ENCODE measurements at places on chromosomes 11 and 22. TPM values are rescaled to one million over a fixed set of nuclear protein-coding genes. Genes with fewer than 3 reads are reported as not detected.
A peak's percentile ranks its signal among the peaks of the same experiment; 100 is the strongest.

The CCDC157 gene
- 4.8 TPM for polyA plus RNA-seq

GRCh38 chr22:31846161-31847115 is 92.6 kb downstream of the DEPDC5 start:
- DNase-seq = no peak

The CXCR5 gene
- polyA plus RNA-seq = not detected

The GATD1 gene
- polyA plus RNA-seq = 56.3 TPM

The DGCR8 gene
- 49.0 TPM for polyA plus RNA-seq

The DGAT2 gene
- 3.4 TPM for polyA plus RNA-seq

The OR52A1 gene
- polyA plus RNA-seq = not detected

The OR51B5 gene
- 0.17 TPM for polyA plus RNA-seq

DNA sequence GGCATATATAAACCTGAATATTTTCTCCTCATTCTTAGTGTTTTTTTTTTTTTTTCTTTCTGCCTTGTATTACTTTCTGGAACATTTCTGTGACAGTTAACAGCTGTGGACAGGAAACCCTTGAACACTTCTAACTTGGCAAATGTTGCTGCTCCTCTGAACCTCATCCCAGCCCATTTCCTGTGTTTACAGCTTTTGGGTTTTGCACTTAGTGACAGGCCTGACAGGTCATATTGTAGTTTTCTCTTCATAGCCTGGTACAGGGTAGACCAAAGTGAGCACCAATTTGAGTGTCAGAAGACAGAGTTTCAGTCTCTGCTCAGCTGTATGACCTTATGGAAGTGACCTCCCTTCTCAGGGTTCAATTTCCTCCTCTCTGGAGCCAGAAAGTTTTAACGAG is 91.6 kb downstream of the STIM1 start:
- DNase-seq = peak; percentile 38

The MGAT3 gene
- polyA plus RNA-seq = 22.4 TPM

DNA sequence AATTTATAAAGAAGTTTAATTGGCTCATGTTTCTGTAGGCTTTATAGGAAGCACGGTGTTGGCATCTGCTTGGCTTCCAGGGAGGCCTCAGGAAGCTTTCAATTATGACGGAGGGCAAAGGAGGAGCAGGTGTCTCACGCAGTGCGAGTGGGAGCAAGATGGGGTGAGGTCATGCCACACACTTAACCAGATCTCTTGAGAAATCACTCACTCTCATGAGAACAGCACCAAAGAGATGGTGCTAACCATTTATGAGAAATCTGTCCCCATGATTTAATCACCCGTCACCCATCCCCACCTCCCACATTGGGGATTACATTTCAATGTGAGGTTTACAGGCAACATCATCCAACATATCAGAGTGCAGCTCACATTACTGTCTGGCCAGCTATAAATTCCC is 103.5 kb downstream of the ARHGAP8 start:
- no peak for DNase-seq

DNA sequence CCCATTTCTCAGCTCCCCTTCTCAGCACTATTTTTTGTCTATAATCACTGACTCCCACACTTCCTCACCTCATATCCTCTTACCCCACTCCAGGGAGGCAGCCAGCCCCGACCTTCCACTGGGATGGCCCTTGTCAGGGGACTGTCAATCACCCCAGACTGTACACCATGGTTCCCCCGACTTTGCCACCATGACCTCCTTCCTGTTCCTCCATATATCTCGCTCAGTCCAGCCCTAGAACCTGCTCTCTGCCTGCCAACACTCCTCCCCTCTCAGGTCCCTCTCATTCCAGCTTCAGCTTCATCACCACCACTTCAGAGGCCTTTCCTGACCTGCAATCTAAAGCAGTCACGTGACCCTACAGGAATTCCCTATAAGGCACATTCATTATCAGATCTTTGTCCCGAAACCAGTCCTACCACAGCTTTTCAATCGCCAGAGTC is 16.5 kb downstream of the PRPF19 start:
- DNase-seq = no peak

GRCh38 chr11:116691771-116692177 is 81.0 kb downstream of the BUD13 start:
- DNase-seq = no peak

GRCh38 chr11:48006301-48006992 is 26.1 kb downstream of the PTPRJ start:
- DNase-seq = no peak

The MEI1 gene
- polyA plus RNA-seq = 2.9 TPM

The ZC3H12C gene
- polyA plus RNA-seq = 7.9 TPM

GRCh38 chr11:2586793-2587131 is 113.0 kb downstream of the KCNQ1OT1 start:
- DNase-seq = no peak

DNA sequence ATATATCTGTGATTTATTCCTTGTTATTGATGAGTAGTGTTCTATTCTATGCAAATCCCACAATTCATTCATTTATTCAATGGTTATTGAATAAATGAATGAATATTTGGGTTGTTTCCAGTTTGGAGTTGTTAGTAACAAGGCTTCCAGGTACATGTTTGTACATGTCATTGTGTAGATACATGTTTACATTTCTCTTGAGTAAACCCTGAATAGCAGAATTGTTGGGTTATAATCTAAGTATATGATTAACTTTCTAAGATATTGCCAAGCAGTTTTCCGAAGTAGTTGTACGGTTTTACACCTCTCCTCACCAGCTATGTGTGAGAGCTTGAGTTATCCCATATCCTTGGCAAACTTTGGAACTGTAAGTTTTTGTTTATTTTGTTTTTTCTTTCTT is 18.5 kb upstream of the OR8G1 start:
- DNase-seq = no peak

- DNase-seq = no peak
These were observed 444.9 kb upstream of the KIRREL3 start for GRCh38 chr11:127445476-127445875.

The OR51B2 gene
- polyA plus RNA-seq = not detected

DNA sequence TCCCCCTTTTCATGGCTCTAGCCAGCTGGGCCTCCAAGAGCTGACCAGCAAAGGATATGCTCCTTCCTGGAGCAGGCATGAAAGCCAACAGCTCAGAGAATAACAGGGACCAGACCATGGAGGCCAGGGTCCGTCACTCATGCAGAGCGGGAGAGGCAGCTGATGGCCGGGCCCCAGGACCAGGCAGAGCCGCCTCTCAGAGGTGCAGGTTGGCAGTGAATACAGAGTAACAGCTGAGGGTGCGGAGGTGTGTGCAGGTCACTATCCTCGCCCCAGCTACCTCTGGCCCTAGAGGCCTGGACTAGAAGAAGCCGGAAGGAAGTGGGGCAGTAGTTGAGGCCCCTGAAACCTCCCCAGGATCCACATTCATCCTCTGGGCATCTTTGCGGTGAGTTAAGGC is 1377.3 kb downstream of the TBC1D22A start:
- no peak for DNase-seq

DNA sequence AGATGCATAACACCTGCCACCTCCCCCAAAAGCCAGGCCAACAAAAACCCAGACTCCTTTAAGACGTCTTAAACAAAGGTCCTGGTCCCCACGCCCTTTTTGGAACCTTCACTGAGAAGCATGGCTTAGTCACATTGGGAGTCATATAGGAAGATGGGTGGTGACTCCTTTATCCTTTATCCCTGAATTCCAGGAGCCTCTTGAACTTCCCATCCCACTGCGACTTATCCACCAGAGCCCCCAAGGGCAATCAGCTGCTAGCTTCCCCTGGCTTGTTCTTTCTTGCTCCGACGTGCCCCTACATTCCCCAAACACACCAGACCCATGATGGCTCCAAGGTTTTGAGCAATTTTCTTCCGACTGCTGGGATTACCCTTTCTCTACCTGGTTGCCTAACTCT is 567.0 kb upstream of the CADM1 start:
- DNase-seq = no peak

GRCh38 chr11:57325735-57326048 is 940 bp upstream of the TNKS1BP1 start:
- no peak for DNase-seq

- DNase-seq = no peak
These were observed 78.3 kb downstream of the SLC17A6 start for GRCh38 chr11:22416462-22416861.

- DNase-seq = no peak
These were observed 3.8 kb upstream of the CCDC86 start for GRCh38 chr11:60838132-60838531.

- DNase-seq = no peak
These were observed 19.2 kb downstream of the ACO2 start for GRCh38 chr22:41488076-41488475.

DNA sequence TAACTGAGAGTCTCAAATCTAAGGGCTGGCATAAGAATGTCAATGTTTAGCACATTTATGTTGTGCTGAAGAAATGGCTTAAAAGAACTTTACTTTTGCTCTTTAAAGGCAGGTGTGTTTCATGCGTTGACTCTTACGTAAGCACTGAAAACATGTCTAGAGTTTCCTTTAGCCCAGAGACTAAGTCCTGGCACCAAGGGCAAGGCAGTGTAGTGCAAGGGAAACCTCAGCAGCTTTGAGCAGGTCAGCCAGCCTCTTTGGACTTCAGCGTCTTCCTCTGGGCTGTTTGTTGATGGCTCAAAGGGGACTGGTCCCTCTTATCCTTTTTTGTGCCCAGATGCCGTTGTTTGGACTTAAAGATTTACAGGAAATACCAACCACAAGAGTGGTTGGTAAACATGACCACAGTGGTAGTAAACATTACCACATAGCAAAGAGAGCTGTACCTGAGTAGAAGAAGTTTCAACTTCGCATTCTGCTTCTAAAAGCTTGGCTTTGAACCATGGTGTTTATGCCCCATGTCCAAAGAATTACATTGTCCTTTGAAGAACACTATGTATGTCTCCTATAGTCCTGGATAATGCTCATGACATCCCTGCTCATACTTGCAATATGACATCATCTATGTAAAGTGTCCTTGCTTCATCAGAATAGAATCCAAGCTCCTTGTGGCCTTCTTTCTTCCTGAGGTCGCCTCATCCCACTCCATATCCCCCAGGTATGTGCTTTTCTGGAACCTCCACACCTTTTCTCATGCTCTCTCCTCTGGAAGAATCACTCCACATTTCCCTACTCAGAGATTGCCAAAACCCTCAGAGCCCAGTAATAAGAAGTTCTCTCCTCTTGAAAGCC is 23.5 kb downstream of the TENM4 start:
- no peak for DNase-seq

DNA sequence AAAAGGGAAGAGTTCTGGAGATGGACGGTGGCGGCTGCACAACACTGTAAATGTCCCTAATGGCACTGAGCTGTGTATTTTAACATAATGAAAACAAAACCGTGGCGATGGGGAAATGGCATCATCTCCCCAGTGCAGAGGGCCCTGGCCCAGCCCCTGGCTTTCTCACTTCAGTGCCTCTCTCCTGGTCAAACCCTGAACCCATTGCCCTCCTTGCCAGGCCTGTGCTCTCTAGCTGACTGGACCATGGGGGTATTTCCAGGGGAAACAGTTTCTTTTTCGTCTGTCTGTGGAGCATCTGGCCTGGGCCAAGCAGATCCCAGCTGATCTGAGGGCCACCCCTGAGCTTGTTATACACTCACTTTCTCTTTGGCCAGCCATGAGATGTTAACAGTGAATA is 17.4 kb upstream of the NAP1L4 start:
- DNase-seq = no peak

DNA sequence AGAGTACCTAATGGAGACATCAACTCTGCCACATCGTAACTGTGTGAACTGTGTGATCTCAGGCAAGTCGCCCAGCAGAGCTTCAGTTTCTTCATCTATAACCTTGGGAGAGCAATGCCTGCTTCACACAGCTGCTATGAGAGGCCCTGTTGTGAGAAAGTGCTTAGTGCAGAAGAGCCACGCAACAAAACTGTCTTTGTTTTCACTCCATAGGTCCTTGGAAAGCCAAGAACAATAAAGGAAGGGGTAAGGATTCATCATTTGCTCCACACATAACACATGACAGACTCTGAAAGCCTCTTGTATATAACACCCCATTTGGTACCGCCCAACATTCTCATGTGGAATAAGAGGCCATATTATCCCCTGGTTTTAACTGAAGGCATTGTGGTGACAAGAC is 231.9 kb upstream of the ISX start:
- no peak for DNase-seq

DNA sequence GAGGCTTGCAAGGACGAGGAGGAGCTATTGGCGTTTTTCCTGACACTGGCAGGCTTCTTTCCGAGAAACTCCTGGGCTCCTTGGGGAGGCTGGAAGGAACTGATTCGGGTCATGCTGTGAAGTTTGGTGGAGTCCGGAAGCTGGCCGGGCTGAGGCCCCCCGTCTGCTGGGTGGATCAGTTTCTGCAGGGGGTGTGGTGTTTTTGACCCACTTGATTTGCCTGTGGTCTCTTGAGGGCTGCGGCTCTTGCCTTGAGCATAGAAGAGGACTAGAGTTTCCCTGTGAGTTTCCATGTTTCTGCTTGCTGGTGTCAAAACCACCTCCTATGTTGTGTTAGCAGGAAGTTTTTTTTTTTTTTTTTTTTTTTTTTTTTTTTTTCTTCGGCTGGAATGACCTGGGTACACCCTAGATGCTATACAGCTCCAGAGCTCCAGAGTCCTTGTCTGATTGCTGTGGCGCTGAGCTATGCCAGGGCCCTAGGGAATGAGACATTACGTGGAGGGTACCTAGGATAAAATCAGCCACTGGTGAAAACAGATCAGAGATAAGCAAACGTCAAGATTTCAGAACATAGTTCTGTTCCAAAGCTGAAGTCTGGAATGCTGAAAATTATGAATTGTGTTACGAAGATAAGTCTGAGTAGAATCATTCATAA is 728 bp downstream of the TBC1D22A start:
- DNase-seq = no peak

DNA sequence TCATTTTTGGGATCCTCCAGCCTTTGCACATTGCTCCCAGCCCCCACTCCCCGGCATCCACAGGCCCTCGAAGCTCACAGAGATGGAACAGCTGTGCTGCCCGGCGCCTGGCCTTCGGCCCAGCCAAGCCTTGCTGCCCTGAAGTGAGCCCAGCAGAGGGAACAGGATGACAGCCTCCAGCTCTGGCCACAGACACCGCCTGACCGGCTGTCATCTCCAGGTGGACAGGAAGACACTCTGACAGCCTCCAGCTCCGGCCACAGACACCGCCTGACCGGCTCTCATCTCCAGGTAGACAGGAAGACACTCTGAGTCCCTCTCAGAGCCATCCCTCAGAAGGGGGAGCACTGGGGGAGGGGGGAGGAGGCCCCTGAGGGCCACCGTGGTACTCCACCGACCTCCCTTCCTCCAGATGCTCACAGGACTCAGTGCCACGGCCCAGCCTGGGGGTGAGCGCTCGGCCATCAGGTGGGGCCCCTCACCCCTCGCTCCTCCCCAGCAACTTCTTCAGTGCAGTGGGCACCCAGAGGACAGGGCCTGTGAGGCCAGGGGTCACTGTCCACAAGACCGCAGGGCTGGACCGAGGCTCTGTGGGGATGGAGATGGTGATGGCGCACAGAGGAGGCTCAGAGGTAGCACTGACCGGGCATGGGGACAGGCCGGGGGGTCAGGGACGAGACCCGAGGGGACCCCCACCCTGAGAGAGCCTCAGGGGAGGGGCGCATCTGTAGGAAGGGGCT is 58.6 kb downstream of the BRD1 start:
- DNase-seq = peak; percentile 29

The SERPIND1 gene
- polyA plus RNA-seq = 2.0 TPM

DNA sequence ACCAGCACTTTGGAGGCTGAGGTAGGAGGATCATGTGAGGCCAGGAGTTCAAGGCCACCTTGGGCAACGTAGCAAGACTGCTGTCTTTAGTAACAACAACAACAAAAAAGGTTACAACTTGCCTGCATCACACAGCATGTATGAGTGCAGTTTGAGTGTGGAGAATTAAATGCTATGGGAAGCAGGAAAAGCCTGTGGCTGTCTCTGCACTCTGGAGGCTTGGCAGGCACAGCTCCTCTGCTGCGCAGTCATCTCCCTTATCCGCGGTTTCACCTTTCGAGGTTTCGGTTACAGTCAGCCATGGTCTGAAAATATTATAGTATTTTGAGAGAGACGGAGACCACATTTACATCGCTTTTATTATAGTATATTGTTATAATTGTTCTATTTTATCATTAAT is 2.9 kb downstream of the MICAL2 start:
- DNase-seq = no peak

The CD3D gene
- polyA plus RNA-seq = 0.98 TPM
